ENCODE measurements at places on chromosomes 11 and 22.

- no peak for DNase-seq
These were observed 953.2 kb downstream of the LRRC4C start for GRCh38 chr11:40506226-40506625.

DNA sequence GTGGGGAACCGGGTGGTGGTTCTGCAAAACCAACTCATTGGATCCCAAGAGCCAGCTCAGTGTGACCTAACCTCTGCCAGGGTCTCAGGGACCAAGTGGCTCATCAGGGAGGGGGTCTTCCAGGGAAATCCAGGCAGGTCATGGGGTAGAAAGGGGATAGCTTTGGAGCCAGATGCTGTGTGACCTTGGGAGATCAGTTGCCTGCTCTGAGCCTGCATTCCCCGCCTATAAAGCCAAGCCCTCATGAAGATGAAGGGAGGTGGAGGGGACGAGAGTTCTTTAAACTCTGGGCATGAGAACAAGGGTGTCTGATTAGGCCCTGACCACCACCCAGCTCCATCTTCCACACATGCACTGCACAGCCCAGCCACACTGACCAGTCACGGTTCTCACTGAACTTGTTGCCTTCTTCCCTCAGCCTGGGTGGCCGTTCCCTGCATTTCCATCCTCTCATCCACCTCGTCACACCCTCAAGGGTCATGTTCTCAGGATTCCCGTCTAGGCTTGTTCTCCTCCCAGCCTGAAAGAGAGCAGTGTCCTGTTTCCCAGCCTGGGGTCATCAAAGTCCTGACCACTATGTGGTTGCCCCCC lies 475.5 kb downstream of the TBC1D22A start:
- no peak for DNase-seq

GRCh38 chr11:122882857-122883645 lies 492 bp downstream of the JHY start:
- DNase-seq, result peak; percentile 15

DNA sequence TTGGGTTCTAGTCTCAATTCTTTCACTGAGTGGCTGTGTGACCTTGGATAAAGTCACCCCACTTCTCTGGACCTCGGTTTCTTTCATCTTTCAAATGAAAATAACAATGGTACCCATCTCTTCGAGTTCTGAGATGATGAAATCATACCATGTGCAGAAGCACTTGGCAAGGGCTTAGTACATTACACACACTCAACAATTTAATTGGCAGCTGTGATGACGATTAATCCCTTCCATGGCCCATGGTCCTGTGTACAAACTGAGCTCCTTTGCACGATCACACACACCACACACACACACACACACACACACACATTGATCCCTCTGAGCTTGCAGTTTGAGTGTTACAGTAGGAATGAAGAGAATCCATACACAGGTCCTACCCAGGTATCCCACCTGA lies 103.4 kb upstream of the ASPHD2 start:
- DNase-seq, result no peak

DNA sequence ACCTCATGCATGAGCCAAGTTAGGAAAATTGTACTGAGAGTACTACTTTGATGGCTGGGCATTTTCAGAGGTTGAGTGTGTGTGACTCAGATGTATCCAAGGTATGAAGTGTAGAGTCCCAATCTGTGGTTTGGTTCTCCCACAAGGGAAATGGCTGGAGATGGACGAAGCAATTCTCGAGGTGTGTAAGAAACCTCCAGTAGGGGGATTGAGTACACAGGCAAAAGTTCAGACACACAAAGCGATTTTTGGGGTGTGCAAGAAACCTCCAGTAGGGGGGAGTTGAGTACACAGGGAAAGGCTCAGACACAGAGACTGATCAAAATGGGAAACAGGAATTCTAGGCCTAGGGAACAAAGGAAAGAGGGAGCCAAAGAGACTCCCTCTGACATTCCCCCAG lies 1536.3 kb downstream of the FAM181B start:
- no peak for DNase-seq

DNA sequence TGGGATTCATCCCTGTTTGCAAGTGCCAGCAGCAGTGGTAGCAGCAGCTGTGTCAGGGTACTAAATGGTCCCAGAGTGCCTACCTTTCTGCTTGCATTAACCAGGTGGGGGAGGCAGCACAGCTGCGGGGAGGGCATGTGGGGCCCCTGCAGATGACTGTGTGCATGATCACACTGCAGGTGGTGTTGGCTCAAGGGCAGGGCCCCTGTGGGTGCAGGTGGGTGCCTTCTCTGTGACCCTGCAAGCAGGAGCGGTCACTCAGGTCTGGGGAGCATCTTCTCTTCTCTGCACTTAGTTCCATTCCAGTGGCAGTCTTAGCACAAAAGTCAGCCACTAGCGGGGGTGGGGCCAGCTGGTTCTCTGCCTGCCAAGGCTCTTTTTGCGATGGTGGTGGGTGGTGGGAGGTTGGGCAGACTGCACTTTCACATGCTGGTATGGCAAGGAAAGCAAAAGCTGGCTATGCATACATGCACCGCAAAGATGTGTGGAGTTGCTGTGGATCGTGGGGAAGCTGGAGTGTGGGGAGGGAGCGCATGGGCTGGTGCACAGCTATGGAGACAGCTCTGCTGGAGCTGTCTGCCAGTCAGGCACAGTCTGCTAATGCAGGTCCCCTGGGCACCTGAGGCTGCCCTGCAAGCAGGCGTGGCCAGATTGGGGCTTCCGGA lies 157.1 kb downstream of the DYNC2H1 start:
- no peak for DNase-seq

DNA sequence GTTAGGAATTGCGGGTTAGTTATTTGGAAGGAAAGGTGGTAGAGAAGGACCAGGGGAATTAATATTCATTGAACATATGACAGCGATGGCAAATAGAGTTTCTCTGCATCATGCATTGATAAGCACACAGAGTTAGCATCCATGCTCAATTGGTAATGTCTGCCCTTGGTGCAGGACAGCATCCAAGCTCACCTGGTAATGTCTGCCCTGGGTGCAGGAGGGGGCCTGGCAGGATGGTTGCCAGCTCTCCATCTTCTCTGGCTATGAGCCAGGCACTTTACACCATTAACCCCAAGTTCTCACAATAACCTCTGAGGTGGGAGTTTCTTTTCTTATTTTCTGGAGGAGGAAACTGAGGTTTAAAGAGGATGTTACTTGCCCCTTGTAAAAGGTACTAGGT lies 50.4 kb upstream of the RBFOX2 start:
- no peak for DNase-seq

DNA sequence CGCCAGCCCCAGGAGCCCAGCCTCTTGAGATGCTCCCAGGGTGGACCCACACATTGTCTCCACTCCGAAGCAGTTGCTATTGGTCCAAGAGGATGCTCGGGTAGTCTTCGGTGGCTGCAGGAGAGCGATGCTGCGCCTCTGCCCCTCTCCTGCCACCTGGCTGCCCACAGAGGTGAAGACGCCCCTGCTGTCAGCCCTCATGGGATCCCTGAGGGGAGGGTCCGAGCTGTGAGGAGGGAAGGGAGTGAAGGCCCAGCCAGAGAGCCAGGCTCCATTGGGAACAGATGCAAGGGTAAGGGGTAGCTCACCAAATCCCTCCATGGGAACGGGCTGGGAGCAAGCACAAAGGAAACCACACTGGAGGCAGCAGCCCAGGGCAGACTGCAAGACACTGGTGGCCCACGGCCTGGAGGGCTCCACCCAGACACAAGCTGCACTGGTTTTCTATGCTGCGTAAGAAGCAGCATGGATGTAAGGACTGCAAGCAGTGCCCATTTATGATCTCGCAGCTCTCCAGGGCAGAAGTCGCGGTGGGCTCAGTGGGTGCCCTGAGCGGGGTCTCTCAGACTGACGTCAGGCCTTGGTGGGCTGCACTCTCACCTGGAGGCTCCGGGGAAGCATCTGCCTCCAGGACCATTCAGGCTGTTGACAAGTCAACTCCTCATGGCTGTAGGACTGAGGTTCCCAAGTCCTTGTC lies 15.7 kb downstream of the TSPAN32 start:
- no peak for DNase-seq

GRCh38 chr22:25196326-25196725 lies 3.3 kb upstream of the CRYBB3 start:
- DNase-seq, result no peak

- DNase-seq, result no peak
These were observed 72.3 kb upstream of the CRYBB3 start for GRCh38 chr22:25127318-25127717.

DNA sequence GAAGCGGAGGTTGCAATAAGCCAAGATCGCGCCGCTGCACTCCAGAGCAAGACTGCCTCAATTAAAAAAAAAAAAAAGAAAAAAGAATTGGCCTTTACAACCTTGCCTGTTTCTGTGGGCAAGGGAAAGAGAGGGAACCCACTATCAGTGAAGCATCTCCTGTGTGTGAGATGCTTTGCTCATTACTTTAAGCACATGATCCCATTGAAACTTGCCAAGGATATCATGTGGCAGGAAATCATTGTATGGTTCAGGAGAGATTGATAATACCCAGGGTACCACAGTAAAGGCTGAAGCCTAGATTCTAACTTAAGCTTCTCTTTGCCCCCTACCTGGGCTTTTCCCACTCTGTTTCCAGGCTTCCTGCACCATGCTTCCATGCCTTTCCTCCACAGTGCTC lies 3.6 kb downstream of the LDLRAD3 start:
- DNase-seq, result no peak

- DNase-seq, result no peak
These were observed 88.1 kb downstream of the GALNT18 start for GRCh38 chr11:11533751-11534150.

DNA sequence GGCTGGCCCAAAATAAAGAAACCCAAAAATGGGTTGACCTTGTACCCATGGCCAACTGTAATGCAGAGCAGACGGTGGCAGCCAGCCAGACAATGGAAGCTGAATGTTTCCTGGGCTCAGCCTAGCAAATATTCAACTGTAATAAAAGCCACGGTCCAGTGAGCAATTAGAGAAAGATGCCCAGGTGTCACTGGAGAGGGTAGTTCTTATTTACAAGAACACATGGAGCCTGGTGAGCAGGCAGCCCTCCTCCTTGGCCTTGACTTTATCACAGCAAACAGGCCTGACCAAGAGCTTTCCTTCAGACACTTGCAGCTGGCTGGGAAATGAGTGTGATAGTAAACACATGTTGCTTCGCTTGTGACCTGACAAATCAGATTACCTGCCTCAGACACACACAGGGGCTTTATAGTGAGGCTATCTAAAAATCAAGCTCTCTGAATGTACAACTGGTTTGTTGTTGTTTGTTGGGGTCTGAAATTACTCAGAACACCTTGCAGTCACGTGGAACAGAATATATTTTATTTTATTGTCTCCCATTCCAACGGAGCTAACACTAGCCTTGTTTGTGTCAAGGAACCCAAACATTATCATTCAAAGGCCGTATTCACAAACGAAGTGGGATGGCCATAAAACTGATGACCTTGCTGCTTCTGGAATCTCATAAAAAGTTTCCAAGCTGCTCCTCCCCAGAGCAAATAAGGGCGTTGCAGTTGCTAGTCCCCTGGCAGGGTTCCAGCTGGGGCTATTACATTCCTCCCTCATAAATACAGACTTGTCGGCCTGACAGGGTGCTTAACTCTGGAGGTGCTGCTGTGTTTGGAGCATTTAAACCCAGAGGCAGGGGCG lies 161.1 kb downstream of the BBOX1 start:
- no peak for DNase-seq

DNA sequence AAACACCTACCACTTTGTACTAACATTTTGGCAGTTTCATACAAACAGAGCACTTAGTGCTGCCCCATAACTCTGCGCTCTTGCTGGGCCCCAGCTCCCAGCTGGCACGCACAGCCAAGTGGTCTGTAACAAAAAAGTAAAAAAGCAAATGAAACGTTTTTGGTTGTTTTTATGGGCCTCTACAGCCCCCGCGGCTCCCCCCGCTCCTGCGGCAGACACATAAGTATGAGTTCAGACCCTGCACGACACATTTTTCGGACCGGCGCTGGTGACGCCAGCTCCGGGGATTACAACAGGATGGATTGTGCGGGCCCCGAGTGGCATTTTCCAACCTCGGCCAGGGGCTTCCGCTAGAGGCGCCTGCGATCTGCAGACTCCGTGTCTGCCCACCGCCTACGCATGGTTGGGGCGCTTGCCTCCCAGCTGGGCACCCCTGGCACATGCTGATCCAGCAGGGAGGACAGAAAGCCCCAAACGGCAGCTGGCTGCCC lies 418.2 kb downstream of the SOX6 start:
- no peak for DNase-seq

- DNase-seq, result no peak
These were observed 208.8 kb downstream of the TBC1D22A start for GRCh38 chr22:46971099-46971763.

GRCh38 chr22:30167296-30167695 lies 79.3 kb downstream of the LIF start:
- no peak for DNase-seq

DNA sequence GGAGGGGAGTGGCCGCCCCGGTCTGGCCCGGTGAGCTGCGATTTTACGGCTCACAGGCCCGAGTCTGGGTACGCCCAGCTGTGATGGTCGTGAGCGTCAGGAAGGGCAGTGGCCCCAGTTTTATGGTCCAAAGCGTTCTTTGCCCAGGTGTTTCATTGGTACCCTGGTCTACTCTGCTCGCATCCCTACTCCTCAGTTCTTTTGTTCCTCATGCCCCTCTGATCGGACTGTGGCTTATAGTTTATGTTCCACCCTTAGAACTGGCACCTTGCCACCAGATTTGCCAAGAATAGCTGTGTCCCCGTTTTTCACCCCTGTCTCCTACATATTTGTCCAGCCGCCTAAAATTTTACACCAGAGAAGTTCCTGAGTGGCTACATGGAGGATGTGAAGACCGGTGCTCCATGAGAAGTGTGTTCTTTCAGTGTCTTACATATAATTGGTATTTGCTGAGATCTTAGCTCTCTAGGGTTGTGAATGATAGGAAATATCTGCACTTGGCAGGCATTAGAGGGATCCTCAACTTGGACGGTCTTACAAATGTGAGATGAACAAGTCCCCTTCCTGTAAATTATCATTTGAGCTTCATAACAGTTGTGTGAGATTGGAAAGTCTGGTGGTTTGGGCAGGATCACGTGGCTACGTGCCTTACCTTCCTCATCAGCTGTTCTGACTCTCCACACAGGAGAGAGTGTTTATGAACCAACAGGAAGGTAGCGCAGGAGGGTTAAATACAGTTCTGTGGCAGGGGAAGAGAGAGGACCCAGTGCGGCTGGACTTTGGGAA lies 1.1 kb downstream of the PANX1 start:
- no peak for DNase-seq

GRCh38 chr22:22909605-22910271 lies 22.1 kb downstream of the IGLL5 start:
- no peak for DNase-seq

- no peak for DNase-seq
These were observed 269.9 kb upstream of the SORL1-AS1 start for GRCh38 chr11:121722431-121723245.

- no peak for DNase-seq
These were observed 181.5 kb downstream of the MAML2 start for GRCh38 chr11:96161307-96162089.
